Fibroblast of skin of left quadriceps (primary cell): ENCODE measurements at places on chromosomes 2 and 18.

GRCh38 chr2:144364944-144365738 is 154.8 kb downstream of the ZEB2 start:
- peak; percentile 53 for DNase-seq

DNA sequence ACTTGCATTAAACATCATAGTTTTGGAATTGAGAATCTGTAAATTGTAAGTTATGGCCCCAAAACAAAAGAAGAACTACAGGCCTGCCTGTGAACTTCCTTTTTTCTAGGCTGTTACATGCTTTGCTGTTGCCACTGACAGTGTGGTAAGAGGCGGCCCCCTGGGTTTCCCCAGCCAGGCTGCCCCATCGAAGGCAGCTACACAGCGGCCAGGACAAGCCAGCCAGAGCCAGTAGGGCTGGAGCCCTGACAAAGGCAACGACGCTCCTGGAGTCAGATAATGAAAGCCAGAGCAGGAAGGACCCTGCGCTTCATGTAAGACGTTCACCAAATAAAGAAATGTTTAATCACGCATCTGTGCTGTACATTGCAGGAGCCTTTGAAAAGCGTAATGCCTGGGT is 55.0 kb downstream of the ANKRD44 start:
- DNase-seq = peak; percentile 48

- peak; percentile 69 for DNase-seq
Measured at GRCh38 chr18:68448736-68449135, 266.2 kb downstream of the TMX3 start.

- DNase-seq = no peak
Measured at GRCh38 chr2:201542291-201542690, 90.8 kb downstream of the STRADB start.

- DNase-seq = no peak
Measured at GRCh38 chr18:2213905-2214304, 357.4 kb downstream of the METTL4 start.

DNA sequence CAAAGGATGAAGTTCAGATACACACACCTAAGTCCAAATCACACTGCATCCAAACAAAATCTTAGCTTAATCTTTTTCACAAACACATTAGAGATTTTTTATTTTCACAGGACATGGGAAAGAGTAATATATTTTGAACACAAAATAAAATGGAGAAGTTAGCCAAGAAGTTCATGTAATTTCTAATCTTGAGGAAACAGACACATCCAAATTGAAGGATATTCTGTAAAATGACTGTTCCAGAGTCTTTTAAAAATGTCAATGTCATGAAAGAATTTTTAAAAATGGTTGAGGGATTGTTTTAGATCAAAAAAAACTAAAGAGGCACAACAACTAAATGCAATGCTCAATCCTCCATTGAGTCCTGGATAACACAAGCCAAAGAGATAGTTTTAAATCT is 12.4 kb upstream of the RAPGEF4 start:
- DNase-seq = no peak

GRCh38 chr18:62883937-62884735 is 168.8 kb downstream of the PHLPP1 start:
- no peak for DNase-seq

- DNase-seq = peak; percentile 45
Measured at GRCh38 chr2:203802342-203803052, 65.1 kb upstream of the CTLA4 start.

DNA sequence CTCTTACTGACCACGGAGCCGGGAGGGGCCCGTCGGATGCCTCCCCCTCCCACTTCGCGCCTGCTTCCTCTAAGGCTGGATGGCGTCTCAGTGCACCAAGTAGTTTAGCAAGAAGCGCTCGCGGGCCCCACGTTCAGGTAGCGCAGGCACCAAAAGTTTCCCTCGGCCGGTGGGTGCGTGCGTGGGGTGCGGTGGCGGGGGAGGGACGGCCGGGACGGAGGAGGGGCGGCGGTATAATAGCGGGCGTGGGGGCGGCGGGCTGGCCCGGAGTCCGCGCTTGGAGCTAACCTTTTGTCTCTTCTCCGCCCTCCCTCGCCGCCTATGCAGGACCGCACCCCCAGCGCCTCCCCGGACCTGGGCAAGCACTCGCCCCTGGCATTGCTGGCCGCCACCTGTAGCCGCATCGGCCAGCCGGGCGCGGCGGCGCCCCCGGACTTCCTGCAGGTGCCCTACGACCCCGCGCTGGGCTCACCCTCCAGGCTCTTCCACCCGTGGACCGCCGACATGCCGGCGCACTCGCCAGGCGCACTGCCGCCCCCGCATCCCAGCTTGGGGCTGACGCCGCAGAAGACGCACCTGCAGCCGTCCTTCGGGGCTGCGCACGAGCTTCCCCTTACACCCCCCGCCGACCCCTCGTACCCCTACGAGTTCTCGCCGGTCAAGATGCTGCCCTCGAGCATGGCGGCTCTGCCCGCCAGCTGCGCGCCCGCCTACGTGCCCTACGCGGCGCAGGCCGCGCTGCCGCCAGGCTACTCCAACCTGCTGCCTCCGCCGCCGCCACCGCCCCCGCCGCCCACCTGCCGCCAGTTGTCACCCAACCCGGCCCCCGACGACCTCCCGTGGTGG is 1.0 kb downstream of the SP5 start:
- DNase-seq = no peak

DNA sequence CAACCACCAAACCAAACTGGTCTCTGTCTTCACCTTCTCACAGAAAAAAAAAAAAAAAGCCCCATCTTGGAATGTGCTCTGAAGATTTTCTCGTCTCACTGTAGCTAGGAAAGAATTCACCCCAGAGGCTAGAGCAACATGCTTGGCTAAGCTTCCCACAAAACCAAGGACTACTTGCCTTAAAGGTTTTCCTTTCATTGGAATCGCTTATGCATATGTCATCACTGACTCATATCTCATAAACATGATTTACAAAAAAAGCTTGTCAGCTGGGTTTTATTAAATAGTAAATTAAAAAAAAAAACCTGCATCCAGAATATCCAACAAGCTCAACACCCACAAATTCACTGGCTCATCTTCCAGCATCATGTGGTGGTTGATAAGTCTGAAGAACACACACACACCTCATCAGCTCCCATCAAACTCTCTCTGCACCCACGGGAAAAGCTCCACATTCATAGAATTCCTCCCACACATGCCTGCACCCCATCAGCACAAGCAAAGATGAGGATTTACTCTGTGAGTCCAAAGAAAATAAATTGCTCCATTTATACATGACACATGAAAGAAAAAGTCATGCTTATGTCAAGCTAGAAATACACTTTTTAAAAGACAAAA is 182.0 kb upstream of the TRIB2 start:
- DNase-seq = peak; percentile 99

DNA sequence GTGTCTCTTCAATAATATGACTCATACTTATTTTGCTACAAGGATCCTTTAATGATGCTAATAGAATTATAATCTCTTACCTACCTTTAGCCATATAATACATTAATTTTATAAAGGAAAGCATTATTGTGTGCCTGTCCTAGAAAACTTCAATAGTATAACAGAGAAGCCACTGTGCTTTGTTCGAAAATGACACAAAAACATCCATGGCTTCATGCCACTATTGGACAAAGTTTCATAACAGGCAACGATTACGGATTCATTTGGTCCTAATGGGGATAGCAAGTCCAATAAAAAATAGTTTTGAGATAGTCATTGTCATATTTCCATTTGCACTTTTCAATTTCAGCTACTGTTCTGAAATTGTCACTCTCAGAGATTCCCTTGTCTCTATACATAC is 52.5 kb upstream of the CCDC150 start:
- DNase-seq = no peak

GRCh38 chr2:16152928-16153753 is 212.8 kb downstream of the MYCN start:
- no peak for DNase-seq

GRCh38 chr2:25379535-25379934 is 37.8 kb upstream of the DNMT3A start:
- DNase-seq = no peak

DNA sequence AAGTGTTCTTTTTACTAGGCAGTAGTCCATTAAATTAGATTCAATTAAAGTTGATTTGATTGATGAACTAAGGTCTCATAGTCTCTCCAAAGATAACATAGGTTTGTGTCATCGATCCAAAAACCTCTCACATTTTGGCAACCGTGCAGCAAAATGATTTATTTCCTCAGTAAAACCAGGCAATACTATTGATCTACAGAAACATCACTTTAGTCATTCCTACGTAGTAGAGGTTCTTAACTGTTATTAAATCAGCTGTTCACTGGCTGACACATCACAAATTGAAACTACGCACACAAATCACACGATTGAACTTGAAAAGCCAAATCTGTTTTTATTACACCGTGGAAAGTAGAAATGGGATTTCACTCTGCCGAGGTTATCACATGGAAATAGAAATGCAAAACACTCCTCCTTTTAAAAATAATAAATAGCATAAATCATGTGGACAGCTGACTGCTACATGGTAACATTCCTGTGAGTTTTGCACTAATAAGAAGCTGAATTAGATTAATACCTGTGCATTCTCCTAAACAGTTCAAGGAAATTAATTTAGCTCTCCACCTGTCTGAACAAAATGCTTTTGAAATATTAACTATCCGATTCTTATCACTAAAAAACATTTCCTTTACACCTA is 262.5 kb downstream of the CDH20 start:
- DNase-seq = peak; percentile 65
